ENCODE measurements at places on chromosomes 7 and 10.

DNA sequence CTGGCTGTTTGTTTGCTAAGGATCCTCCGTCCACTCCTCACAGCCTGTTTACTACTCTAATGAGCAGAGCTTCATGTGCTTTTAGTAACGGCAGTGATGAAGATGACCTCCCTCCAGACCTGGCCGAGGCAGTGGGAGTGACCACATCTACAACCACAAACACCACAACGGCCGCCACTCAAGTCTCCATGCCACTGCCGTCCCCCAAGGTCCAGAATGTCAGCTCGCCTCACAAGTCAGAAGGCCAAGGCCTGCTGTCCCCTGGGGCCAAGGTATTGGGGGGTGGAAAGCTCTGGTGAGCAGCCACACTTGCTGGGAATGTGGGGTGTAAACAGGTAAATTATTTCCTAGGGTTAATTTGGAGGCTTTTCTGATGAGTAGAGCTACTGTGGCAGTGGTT is 926.4 kb downstream of the IPMK start:
- no peak for DNase-seq

DNA sequence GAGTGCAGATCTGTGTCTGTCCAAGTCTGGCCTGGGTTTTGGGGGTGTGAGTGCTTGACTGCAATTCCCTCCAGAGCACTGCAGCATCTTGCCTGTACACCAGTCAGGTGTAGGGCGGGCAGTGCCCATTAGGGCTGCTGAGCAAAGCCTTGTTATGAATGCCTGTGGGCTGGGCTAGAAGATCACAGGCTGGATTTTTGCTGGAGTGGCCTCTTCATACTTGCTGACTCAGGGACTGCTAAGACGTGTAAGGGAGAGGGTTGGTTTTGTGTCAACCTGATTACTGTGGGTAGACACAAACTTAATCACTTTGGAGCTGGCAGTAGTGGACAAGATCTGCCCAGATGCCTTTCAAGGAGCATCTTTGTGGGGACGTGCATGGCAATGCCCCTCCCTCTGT is 29.6 kb downstream of the DMBT1 start:
- no peak for DNase-seq

- DNase-seq, result no peak
Observed at GRCh38 chr7:31020652-31021051, 31.5 kb upstream of the ADCYAP1R1 start.

DNA sequence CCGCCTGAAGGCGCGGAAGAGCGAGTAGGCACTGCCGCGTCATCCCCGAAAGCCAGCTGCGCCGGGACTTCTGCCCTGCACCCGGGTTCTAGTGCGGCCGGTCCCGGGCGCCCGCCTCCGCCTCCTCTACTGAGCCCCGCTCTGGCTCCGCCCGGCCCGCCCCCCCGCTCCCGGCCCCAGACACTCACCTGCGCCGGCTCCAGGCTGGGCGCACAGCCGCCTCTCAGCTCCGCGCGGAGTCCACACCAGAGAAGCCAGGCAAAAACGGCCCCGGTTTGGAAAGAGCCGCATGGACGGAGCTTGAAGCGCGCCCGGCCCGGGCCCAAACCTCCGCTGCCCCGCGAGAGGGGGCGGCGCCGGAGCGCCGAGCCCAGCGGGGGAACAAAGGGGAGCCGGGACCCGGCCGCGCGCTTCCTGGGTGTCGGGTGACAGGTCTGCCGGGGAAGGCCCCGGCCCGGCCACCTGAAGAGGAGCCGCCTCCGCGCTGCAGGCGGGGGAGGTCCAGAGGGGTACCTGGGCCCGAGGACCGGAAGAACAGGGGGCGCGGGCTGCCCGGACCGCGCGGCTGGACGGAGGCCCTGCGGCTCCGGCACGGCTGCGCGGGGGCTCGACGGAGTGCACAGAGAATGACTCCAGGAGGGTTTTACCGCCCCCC is 168.2 kb downstream of the NRF1 start:
- peak; percentile 71 for DNase-seq

GRCh38 chr10:119522747-119523426 is 19.6 kb downstream of the RGS10 start:
- no peak for DNase-seq

GRCh38 chr7:142440906-142441411 is 183.1 kb upstream of the PRSS58 start:
- no peak for DNase-seq

- DNase-seq, result no peak
Observed at GRCh38 chr7:44307301-44307900, 18.0 kb downstream of the CAMK2B start.

- DNase-seq, result no peak
Observed at GRCh38 chr7:24703296-24703695, 54.0 kb downstream of the GSDME start.

DNA sequence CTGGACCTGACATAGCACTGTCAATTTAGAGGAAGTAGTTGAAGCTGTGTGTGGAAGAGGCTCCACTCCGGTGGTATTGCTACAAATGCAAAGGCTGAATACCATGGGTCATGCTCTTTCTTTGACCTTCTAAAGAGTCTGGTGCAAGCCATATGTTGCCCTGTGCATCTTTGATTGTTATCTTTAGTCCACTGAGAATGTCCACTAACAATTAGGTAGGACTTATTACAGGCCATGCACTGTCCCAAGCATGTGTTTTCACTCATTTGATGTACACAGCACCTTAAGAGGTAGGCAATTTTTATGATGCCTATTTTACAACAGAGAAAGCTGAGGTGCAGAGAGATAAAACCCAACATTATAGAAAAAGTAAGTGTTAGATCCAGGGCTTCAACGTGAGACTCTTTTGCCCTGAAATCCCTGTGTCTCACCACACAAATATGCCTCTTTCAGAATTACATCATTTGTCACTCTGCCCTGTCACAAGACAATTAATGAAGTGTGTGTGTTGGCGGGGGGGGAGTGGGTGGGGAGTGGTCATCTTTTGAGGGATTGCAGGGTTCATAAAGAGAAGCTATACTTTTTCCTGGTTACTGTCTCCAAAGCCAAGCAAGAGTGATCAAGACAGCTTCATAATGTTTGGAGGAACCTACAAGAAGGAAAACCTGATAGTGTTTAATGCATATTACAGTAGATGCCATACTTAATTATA is 637.6 kb upstream of the IGFBP3 start:
- DNase-seq, result no peak
